ENCODE measurements at places on chromosomes 12 and 14. TPM values are rescaled to one million over a fixed set of nuclear protein-coding genes. Genes with fewer than 3 reads are reported as not detected.

RNASE7 gene
- total RNA-seq: not detected

DNA sequence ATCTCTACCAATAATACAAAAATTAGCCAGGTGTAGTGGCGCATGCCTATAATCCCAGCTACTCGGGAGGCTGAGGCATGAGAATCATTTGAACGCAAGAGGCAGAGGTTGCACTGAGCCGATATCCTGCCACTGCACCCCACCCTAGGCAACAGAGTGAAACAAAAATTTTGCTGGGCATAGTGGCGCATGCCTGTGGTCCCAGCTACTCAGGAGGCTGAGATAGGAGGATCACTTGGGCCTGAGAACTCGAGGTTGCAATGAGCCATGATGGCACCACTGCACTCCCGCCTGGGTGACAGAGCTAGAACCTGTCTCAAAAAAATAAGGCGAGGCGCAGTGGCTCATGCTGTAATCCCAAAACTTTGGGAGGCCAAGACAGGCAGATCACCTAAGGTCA is 9.5 kb downstream of the ATXN2 start:
- no peak for DNase-seq

GRCh38 chr12:12334367-12335040 is 15.5 kb downstream of the MANSC1 start:
- DNase-seq: peak; percentile 28

DNA sequence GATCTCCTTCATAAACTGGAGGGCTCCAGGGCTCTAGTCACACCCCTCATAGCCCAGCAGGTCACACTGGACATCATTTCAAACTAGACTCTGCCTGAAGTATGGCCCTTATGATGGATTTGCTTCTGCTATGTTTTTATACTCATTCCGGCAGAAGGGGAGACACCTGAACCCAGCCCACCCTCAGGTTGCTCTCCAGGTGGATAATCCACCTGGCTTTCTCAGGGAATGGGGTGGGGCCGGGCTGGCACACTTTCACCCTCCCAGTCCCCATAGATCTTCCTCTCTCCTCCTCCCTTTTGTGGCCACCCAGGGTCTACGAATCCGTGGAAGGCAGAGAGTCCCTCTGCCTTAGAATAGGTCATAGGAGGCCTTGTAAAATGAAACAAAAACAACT is 9.8 kb upstream of the KRT73 start:
- no peak for DNase-seq

GRCh38 chr12:120733574-120733973 is 7.9 kb downstream of the ACADS start:
- DNase-seq: no peak

- DNase-seq: no peak
Measured at GRCh38 chr14:76812093-76812421, 625 bp downstream of the ANGEL1 start.

MAP4K5 gene
- 73.6 TPM for total RNA-seq

DNA sequence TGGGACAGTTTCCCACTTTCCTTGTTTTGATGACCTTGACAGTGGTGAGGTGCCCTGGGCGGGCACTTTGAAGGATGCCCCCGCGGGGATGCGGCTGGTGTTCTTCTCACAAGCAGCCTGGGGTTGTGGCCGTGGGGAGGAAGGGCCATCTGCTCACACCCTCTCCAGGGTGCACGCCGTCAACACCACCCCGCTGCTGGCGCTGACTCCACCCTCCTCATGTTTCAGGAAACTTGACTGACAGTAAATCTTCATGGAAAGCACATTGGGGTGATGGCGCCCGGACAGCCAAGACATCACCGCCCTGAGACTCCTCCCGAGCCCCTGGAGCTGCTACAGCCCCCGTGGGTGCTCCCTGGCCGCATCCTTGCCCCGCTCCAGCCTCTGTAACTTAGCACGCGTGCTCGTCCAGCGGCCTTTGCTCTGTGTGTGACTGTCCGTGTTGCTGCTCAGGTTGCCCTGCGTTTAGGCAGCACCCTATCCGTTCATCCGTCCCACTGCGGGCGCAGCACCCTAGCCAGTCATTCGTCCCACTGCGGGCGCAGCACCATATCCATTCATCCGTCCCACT is 150.2 kb upstream of the C14orf180 start:
- DNase-seq: no peak

DNA sequence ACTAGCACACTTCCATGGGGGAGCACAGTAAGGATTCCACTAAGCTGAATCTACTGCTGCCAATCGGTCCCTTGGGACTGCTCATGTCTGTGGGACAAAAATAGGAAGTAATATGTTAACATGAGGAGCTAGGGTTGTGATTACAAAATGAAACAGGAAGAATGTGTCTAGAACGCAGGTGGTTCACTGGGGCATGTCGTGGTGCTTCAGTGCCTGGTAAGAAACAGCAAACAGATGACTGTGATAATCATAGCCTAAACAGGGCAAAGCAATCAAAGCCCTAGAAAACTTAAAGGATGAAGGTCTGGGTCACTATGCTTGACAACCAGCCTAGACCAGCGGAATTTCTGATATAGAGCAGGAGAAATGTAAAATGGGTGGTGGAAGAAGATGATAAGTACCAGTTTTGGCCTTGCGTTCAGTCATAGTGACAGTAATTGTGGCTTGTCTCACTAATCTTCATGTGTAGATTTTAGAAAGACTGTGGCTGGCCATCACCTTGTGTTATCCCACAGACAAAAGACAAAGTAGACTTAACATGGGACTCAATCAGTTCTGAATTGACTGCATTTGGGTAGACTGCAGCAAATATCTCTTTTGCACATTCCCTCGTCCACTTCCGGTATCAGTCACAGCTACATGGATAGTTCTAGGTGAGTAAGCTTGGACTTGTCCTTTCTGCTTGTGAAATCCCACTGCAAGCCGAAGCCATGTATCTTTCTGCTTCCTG is 51.4 kb downstream of the WASHC3 start:
- no peak for DNase-seq

- no peak for DNase-seq
Measured at GRCh38 chr12:124071075-124071443, 98.0 kb downstream of the ZNF664 start.

PMEL gene
- total RNA-seq: 0.74 TPM

SPIC gene
- total RNA-seq: not detected

- DNase-seq: no peak
Measured at GRCh38 chr12:8894378-8894777, 19.9 kb upstream of the PHC1 start.

DNA sequence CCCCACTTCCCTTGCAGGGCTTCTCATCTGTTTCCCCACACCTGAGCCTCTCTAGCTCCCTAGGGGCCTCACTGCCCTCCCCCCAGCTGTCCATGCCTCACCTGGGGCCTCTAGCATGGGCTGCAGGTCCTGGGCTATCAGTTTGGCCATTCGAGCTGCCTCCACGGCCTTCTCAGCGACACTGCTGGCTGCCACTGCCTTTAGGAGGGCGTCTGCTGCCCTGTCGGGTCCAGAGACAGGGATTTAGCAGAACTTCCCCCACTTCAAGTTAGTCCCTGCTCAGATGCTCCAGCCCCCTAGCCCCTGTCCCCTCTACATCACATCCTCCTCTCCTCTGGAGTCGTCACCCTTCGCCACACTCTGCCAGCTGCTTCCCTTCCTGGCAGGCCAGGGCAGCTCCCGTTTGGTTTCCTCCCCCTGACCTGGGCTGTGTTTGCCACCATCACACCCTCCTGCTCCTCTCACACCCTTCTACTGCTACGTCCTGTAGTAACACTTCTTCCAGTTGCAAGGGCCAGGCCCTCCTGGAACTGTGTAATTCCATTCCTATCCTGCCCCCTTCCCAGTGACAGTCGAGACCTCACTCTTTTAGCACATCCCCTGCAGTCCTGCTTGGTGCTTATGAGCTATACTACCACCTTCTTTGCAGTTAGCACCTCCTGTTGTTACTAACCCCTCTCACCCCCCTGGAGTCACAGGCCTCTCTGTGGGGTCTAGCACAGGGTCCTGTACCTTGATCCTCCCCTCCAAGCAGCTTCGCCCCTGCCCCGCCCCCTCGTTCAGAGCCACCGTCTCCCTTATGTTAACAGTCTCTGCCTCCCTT is 4.3 kb upstream of the AP1G2 start:
- DNase-seq: no peak

GRCh38 chr12:6161124-6161882 is 36.8 kb upstream of the VWF start:
- DNase-seq: no peak

CCDC38 gene
- total RNA-seq: not detected

DNA sequence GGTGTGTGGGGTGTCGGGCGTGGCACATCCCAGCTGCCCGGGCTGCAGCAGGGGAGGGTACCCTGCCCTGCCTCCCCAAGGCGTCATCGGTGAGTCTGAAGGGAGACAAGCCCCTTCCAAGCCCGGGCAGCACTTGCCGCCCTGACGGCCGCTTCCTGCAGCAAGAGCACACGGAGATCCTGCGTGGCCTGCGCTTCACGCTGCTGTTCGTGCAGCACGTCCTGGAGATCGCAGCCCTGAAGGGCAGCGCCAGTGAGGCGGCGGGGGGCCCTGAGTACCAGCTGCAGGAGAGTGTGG is 10.1 kb upstream of the PUS1 start:
- no peak for DNase-seq

DNA sequence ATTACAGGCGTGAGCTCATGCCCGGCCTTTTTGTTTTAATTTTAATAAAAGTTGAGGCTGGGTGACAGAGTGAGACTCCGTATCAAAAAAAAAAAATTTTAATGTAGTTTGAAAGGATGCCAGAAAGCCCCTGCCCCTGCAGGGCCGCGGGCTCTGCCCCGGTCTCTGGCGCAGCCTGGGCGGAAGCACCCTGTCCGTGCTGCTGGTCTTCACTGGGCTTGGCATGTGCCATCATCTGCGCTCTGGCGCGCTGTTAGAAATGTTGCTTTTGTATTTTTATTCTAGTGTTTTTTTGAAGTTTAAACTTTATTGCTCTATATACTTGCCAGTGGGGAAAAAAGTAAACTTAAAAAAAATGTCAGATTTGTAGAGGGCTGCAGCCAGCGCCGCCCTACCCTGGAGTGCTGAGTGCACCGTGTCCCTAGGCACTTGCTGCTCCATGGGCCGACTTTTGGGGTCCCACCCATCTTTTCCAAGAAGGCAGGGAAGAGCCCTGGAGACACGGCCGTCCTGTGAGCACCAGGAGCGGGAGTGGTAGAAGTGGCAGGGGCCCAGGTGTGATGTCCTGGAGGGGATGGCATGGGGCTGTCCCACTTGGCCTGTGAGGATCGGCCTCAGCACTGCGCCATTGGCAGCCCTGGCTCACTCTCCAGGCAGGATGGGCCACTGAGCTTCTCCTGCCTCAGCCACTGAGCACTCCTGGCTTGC is 4.0 kb downstream of the MTA1 start:
- DNase-seq: no peak

MRPL51 gene
- total RNA-seq: 245 TPM

GRCh38 chr14:72420749-72421474 is 473.0 kb downstream of the DPF3 start:
- DNase-seq: peak; percentile 53

MGP gene
- total RNA-seq: not detected

- DNase-seq: no peak
Measured at GRCh38 chr12:72250346-72250745, 21.8 kb upstream of the TRHDE start.

DNA sequence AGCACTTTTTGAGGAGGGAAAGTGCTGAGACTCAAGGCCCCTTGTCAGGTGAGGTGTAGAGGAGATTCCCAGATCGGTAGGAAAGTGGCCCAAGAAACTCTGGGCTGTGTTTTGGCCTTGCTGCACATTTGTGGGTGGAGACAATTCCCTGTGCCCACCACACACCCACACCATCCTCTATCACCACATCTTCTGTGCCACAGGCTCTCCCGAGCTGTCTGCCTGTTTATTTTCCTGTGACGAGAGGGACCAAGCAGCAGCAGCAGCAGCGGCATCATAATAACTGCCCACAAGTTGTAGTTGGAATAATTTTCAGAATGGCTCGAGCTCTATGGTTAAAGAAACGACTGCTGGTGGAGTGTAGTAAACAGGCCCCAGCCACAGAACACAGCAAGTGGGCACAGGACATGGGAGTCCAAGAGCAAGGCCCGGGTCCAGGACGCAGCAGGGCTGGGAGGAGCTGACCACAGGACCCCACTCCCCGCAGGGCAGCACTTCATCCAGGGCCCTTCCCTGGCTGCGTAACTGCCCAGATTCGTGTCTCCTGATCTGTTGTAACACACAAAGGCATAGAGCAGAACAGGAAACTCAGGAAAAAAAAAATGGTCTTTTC is 55.6 kb upstream of the BCL2L14 start:
- no peak for DNase-seq

LDHB gene
- total RNA-seq: 725 TPM

DNA sequence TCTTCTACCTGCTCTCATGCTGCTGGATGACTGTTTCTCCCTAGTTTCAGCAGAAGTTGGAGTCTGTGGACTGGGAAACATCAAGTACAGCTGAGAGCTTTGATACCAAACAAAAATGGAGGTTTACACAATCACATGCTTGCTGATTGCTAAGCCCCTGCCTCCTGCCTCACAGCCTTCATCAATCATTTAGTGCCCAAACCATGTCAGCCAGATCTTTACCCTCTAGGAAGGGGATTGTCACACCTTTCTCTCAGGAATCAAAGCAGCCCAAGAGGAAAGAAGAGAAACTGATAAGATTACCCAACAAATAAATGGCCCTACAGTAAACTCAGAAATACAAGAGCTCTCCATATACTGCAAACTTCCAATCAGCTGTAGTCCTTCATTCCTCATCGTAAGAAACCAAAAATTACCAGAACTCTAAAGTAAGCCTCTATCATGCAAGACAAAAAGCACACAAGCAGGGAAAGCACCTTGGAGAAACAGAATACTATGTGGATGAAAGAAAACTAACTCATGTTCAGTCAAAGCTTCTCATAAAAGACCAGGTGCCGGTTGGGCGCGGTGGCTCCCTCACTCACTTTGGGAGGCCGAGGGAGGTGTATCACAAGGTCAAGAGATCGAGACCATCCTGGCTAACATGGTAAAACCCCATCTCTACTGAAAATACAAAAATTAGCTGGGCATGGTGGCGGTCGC is 63.6 kb upstream of the RESF1 start:
- no peak for DNase-seq

DNA sequence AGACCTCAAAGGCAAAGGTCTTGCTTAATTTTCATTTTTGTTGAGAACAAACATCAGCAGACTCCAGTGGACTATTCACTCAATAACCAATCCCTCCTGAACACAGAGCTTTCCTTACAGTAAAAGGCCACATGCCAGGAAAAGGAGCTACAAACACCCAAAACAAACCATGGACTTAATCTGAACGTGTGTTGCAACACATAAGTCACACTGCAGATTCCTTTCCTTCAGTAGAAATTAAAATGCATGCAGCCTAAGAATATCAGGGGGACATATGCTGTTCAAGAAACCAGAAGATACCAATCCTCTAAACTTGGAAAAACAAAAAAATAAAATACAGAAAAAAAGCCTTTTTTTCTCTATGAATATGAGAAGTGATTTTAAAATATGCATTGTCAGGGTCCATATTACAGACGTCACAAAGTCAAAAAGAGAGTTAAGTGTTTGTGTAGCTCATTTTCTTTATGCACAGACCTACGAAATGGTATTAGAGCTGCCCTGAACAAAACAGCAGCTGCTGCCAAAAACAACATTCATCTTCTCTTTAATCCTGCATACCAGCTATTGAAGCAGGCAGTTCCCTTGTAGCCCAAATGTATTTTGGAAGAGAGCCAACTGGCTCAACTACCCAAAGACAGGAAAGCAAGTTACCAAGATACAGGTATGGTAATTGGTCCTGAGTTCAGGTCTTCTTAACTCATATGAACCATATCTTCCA is 26.2 kb downstream of the KITLG start:
- DNase-seq: peak; percentile 32

GRCh38 chr12:31218203-31219025 is 107.5 kb downstream of the SINHCAF start:
- DNase-seq: no peak
